ENCODE measurements at places on chromosomes 2 and 18. TPM values are rescaled to one million over a fixed set of nuclear protein-coding genes. Genes with fewer than 3 reads are reported as not detected.

DNA sequence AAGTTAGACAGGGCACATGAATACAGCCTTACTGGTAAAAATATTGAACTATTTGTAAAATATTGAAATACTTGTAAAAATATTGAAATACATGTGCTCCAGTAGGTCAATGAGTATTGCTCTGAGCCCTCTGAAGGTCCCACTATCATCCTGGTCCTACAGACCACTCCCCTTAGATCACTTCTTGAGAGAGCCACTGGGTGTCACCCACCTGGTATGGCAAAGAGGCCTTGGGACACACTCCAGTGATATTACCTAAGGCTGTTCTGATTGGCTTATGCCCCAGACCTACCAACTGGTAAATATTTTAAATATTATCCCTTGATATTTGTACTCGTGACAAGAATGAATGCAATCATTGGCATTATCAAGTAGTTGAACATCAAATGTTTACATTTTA, 5.0 kb downstream of the THSD7B start:
- H3K4me3 ChIP-seq, result no peak overlapping the region
- no peak overlapping the region for H3K27ac ChIP-seq
- no peak for DNase-seq
- peaks cover 3% of the 10 kb centered on the region for H3K4me1 ChIP-seq
- H3K27me3 ChIP-seq, result peaks cover 85% of the 10 kb centered on the region
- no peaks in the 10 kb centered on the region for H3K36me3 ChIP-seq

DNA sequence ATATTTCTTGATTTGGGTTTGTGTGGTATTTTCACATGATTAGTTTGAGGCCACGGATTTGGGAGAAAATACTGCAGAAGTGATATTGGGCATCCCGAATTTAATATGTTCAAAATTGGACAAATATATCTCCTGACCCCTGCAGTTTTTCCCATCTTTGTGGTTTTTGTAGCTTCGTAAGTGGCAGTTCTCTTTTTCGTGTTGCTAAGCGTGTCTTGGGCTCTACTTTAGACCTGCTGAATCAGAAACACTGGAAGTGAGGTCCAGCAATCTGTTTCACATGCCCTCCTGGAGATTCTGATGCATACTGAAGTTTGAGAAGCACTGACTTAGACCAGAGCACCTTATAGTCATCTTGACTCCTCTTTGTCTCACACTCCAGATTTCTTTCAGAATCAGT, 98.3 kb downstream of the EPB41L5 start:
- no peak overlapping the region for H3K4me3 ChIP-seq
- no peak overlapping the region for H3K27ac ChIP-seq
- DNase-seq, result no peak

DNA sequence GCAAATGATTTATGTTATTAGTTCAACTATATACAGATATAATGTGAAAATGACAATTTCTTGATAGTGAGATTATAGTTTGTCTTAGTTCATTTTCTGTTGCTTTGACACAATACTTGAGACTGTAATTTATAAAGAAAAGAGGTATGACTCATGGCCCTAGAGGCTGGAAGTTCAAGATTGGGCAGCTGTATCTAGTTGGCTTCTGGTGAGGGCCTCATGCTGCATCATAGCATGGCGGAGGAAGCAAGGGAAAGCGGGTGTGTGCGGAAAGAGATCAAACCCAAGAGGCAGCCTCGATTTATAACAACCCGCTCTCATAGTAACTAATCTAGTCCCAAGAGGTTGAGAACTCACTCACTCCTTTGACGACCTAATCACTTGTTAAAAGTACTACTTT, 11.4 kb downstream of the PLEKHA3 start:
- no peak overlapping the region for H3K27ac ChIP-seq
- H3K4me3 ChIP-seq, result no peak overlapping the region
- no peaks in the 10 kb centered on the region for H3K27me3 ChIP-seq
- DNase-seq, result no peak

DNA sequence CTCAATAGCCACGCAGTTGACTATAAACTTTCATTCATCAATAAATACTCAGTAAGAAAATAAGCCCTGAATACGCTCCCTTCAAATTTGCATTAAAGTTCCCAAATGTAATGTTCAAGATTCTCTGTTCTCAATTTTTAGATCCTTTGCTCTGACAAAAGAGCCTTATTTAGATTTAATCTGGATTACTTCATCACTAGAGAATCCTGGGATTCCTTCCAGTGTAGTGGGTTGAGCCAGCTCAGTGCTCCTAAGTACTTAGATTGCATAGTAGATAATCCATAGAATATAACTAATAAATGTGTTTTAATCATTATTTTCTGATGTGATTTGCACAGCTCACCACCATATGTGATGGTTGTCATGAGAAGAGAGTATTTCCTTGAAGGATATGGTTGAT, 1286.2 kb downstream of the SUCLG1 start:
- H3K4me3 ChIP-seq, result no peak overlapping the region
- H3K4me1 ChIP-seq, result peaks cover 16% of the 10 kb centered on the region
- no peak for DNase-seq

DNA sequence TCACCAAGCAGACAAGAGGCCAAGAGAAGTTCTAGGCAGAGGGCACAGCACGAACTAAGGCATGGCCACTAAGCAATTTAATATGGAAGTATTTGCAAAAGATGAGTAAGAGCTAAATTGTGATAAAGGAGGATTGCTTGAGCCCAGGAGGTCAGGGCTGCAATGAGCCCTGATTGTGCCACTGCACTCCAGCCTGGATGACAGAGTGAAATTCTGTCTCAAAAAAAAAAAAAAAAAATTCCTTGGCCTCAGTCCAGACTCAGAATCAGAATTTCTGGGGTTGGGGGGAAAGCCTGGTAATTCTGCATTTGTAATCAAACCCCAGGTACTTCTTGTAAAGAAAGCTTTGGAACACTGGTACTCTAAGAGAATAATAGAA, 46.8 kb upstream of the RTN4 start:
- no peak overlapping the region for H3K27ac ChIP-seq
- H3K4me3 ChIP-seq, result no peak overlapping the region
- DNase-seq, result no peak
- H3K27me3 ChIP-seq, result no peaks in the 10 kb centered on the region
- peaks cover 6% of the 10 kb centered on the region for H3K4me1 ChIP-seq
- H3K36me3 ChIP-seq, result no peaks in the 10 kb centered on the region

KCNG2 gene
- total RNA-seq, result not detected

GLI2 gene
- total RNA-seq, result 67.0 TPM

GKN2 gene
- not detected for total RNA-seq

NEU2 gene
- not detected for total RNA-seq

Data from mesothelial cell of epicardium (in vitro differentiated cells).